ENCODE measurements at places on chromosomes 12 and 14.
A peak's percentile ranks its signal among the peaks of the same experiment; 100 is the strongest.

- no peak for DNase-seq
Observed at GRCh38 chr14:29461101-29461500, 466.5 kb downstream of the PRKD1 start.

GRCh38 chr14:75725481-75725880 lies 64.4 kb downstream of the TTLL5 start:
- no peak for DNase-seq

- peak; percentile 35 for DNase-seq
Observed at GRCh38 chr14:24339284-24340151, at the start of gene RIPK3. Gene RIPK3, minus strand, starts transcription at chr14:24339991. Its CDS starts 165 bp downstream, at chr14:24339826.

DNA sequence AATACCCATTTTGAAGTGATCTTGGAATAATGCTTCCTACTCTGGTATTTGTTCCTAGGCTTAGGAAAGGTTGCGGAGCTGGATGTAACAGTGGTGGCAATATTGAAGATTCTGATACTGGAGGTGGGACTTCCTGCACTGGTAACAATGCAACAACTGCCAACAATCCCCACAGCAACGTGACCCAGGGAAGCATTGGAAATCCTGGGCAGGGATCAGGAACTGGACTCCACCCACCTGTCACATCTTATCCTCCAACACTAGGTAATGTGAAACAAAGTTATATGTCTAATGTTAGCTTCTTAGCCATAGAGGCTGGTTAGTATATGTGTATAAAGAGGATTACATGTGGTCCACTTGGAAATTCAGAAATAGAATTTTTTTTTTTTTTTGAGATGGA lies 197.9 kb downstream of the PCNX1 start:
- no peak for DNase-seq

- DNase-seq: no peak
Observed at GRCh38 chr12:122518908-122519307, 7.8 kb downstream of the RSRC2 start.

- DNase-seq: no peak
Observed at GRCh38 chr14:50607181-50607580, 47.2 kb downstream of the ATL1 start.

DNA sequence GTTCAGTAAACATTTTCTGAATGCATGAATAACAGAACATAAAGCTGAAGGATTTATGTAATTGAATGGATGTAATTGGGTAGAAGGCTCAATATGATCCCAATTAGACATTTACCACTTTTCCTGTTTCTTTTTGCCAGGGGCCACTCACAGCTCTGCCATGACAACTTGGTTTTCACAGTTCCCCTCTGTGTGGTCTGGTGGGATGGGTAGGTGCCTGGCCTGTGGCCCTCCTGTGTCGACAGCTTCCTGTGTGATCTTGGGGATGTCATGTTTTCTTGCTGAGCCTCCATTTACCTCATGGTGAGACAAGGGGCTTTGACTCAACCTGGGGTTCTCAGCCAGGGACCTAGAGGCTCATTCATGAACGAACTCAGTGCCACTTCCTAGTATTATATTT lies 12.6 kb upstream of the SERPINA10 start:
- DNase-seq: no peak

DNA sequence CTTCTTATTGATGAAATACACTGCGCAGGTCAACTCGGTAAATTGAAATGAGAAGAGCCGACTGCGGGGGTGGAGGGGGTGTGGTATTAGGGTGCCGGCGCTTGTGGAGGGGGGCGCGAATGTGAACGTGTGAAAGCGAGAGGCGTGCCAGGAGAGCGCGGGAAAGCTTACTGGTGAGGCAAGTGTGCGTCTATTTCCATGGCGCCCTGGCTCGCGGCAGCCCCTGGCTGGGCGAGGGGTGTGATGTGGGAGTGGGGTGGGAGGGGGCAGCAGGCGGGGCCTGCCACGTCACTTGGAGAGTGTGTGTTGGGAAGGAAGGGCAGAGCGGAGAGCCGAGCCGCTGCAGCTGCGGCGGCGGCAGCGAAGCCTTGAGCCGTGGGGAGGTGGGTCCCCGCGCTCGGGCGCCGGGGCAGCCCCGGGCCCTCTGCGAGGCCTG lies 88.8 kb downstream of the GALNT8 start:
- no peak for DNase-seq

DNA sequence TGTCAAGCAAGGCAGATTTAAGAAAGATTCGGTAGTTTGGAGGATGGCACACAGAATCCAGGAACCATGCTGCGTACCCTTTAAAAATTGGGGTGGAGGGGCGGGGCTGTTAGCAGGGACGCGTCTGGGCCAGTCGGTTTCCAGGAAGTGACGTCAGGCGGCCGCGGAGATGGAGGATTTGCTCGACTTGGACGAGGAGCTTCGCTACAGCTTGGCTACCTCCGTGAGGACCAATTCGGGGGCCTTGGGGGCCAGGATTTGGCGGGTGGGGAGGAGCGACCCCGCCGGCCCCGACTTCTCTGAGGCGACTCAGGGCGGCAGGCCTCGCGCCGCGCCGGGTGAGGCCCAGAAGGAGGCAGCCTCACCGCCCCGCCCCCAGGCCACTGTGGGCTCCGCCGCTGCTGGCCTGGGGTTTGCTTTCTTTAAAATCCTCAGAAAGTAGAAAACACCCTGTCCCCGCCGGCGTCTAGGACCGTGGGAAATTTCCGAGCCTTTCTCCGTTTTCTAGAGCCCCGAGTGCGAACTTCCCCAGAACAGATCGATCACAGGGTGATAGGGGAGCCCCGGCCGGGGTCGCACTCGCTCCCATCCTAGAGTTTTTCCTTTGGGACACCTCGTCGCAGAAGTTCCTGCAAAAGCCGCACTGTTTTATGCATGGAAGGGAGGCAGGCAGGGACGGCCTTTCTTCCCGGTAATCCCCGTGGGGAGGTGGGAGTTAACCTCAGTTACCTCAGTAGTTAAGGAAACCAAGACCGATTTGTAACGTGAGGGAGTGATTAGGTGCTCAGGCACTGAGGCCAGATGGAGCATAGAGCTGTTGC lies at the start of gene IFT43:
IFT43 (plus strand) TSS at position 146 of the 821 bp plus-strand sequence; CDS start at position 170, 24 bp downstream.
- DNase-seq: peak; percentile 89
